Stimulated activated CD8-positive, alpha-beta memory T cell treated with anti-CD3 and anti-CD28 coated beads, Interleukin-2, amount 100 ng/mL, for 48 hours (primary cell): ENCODE measurements at places on chromosomes 6 and 20.

GRCh38 chr6:21284166-21284565 is 309.4 kb upstream of the SOX4 start:
- DNase-seq, result no peak

DNA sequence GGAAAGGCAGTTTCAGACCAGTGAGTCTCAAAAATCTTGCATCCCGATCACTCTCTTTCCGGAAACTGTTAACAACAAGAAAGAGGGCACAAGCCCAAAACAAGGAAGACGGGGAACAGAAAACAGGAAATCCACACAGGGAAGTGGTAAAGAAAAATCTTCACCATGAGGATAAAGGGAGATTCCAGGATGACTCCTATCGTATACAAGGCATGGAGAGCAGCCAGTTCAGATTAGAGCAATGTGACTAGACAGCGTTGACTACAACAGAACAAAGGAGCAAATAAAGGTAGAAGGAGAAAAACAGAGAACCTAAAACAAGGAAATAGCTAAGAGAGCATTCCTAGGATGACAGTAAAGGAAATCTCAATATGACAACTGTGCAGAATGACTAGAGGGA is 26.5 kb downstream of the VNN1 start:
- no peak for DNase-seq

- DNase-seq, result no peak
These were observed 50.1 kb downstream of the CTCFL start for GRCh38 chr20:57474816-57475215.

DNA sequence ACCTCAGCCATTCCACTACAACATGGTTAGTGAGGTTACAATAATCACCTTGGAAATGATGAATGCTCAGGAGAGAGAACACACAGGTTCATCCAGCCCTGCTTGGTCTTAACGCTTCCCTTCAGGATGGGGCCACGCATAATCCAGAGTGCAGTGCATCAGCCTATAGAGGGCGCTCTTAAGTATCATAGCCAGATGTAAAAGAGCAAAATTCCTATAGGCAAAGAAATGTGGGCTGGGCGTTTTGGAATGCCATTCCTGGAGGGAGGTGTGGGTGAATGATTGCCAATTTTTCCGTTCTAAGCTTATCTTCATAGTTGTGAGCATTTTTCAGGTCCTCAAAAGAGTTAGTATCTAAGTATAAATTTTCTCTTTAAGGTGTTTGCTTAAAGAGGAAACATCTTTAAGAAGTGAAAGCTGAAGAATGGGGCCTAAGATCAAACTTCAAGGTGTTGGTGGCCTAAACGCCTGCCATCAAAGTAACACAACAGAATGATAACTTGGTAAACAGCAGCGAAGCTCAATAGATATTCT is 1.8 kb downstream of the RIPOR2 start:
- DNase-seq, result no peak

- no peak for DNase-seq
These were observed 2.4 kb downstream of the DSP start for GRCh38 chr6:7543789-7544424.

- no peak for DNase-seq
These were observed 20.9 kb upstream of the RPN2 start for GRCh38 chr20:37158248-37158647.

DNA sequence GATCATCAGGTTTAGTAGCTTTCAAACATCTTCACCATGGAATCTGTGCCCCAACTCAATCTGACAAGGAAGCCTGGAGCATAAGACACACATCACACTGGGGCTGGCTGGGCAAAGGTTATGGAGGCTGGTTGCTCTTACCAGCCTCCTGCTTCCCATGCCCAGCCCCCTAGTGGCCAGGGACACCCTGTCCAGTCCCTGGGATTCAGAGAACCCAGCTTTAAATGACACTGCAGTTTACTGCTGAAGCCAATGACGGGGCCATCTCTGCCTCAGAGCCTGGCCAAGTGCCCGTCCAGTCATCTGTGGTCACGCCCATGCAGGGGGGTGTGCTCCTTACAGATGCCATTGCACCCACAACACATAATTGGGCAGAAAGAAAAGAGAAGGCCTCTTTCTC is 272.9 kb downstream of the SMOC2 start:
- DNase-seq, result no peak

GRCh38 chr20:51342510-51343236 is 199.8 kb downstream of the NFATC2 start:
- DNase-seq, result no peak

- DNase-seq, result no peak
These were observed 282.6 kb downstream of the CDC5L start for GRCh38 chr6:44670146-44670545.

DNA sequence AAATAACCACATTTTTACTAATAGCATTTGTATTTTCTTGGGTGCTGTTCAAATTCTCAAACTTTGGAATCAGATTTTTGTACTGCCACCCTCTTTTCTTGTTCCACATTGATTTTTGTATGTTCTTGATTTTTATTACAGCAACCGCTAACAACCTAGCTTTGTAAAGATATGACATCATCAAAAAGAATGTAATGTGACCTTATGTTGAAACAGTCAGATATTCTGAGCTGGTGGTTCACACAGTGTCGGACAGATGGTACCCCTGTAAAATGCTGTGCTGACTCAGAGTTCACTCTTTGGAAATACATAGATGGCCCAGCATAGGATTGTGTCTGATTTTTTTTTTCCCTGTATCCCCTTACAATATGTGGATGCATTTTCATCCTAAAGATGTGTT is 118.9 kb downstream of the QKI start:
- no peak for DNase-seq

GRCh38 chr20:25081065-25081729 is 744 bp downstream of the VSX1 start:
- no peak for DNase-seq

DNA sequence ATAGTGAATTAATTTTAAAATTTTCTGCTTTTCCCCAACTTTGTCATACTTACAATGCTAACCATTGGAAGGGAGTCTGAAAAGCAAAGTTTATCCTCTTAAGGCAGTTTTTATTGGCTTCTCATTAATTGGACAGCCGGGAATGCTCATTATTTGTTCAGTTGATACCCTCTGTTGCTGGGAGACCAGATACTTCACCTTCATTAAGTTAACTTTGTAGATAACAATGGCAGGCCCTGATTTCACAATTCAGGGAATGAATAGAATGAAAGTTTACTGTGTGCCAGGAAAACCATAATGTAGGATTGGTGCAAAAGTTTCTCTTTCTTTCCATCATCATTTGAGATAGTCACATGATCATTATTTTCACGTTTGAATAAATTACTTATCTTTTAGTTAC is 49.0 kb downstream of the COL19A1 start:
- DNase-seq, result no peak

DNA sequence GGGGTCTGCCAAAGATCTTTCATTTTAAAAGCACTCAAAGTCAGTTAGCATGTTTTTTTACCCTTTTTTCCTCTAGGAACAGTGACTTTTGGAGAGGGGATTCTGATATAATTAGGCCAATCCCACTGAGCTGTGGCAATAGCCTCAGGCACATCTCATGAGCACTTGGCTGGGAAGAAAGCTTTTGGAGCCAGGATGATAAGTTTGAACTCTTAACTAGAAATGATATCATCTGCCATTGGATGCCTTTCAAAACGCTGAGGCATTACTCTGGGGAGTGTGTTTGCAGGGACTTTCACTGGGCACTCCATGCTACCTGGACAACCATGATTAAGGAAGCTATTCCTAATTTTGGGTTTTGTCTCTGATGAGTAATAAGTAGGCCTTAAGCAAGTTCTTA is 3.7 kb downstream of the SCGN start:
- DNase-seq, result no peak

GRCh38 chr6:88443554-88443953 is 277.4 kb upstream of the CNR1 start:
- DNase-seq, result no peak

DNA sequence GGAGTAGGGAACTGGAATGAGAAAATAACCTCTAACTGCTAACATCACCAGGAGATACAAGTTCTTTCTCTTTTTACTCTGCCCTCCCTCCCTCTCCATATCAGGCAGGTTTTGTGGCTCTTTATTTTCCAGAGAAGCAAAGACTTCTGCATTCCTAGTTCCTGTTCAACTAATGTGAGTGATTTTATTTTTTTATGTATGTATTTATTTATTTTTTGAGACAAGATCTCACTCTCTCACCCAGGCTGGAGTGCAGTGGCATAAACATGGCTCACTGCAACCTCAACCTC is 6.0 kb upstream of the IER3 start:
- no peak for DNase-seq

DNA sequence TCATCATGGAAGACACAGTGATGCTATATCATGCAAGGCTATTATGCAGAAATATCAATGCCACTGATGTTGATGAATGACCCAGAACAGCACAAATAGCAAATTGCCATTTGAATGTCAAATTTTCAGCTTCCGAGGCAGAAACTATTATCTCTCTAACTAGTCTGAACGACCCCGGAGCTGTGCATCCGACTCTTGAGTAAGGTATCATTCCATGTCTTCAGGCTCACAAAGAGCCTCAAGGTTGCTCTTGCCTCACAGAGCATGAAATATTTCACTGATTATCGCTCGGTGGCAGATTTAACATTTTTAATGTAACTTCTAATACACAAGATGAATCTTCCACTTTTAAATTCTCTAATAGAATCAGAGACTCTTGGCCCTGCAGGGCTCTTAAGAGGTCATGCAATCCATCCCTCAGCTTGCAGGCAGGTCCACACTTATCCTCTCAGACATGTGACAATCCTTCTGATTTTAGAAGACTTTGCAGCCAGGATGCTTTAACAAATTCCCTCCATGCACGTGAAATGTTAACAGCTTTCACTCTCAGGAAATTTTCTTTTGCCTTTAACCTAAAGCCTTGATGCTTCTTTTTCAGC is 221.0 kb downstream of the FRK start:
- DNase-seq, result no peak

DNA sequence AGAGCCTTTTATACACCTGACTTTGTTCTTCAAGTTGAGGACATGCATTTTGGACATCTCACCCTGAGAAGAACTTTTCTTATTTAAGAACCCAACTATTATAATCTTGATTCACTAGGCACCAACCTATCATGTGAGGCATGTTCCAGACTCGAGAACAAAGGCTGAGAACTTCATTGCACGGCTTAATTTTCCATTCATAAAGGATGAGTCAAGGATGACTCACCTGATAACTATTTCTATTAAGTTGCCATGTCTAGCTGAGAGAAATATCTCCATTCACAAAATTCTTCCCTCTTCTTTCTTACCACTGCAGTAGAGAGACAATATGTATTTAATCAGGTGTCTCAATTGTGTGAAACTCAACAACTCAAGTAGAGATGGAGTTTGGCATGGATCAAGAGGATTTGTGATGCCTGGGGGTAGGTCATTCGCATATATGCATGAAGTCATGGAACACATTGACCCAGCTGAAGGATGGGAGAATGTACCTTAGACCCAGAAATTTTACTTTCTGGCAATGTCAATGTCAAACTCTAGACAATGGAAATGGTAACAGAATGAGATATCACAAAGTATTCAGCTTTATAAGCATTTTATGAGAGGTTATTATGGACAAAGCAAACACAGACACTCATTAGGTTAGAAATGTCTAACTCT is 208.7 kb upstream of the PRND start:
- DNase-seq, result no peak

DNA sequence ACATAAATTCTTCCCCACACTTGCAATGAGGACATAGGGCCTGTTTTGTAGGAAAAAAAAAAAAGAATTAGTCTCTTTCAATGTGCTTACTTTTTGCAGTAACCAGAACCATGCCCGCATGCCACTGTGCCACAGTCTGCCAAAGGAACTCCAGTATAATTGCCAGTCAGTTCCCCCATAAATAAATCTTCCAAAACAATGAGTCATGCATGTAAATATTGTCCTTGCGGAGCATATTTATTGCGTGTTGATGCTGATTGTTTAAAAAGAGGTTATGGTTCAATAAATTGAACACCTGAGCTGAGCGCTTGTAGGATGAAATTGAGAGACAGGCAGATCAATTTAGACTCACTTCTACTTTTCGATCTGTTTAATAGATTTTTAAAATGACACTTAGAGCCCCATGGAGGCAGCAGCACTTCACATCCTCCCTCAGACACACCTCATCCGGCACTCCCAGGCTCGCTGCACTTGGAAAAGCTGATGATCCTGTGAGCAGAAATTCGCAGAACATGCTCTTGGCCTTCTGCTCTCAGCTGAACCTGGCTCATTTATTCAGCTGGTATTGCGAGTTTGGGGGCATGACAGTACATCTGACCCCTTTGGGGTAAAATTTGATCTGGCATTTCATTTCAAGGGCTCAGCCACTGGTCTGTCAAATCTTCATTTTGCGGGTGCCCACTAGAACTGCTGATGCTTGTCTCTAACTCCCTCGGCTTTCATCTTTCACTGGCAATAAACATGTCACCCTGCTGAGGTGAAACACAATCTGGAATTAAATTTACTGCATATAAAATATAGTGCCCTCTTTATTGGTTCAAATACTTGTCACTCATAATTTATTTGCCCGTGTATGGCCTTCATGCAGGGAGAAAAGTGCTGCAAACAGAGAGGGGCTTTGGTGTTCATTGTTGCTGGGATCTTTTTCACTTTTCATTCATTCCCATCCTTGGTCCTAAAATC is 371.1 kb upstream of the POU3F2 start:
- DNase-seq, result no peak

DNA sequence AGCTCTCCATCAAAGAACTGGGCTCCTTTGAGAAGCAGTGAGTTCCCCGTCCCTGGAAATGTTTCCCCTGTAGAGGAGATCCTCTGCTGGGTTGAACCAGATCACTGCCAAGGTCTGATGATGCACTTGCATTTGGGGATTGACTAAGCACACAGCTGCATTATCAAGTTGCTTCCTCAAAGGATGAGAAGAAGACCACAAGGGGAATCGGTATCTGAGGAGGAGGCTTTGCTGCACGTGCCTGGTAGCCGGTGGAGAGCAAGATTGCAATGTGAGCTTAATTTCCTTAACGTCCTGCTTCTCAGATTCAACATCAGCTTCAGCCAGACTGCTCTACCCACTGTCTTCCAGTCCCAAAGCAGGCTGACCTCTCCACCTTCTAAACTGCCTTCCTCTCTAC is 128.8 kb upstream of the STMND1 start:
- DNase-seq, result no peak

GRCh38 chr6:148885136-148885865 is 138.5 kb downstream of the UST start:
- DNase-seq, result no peak

DNA sequence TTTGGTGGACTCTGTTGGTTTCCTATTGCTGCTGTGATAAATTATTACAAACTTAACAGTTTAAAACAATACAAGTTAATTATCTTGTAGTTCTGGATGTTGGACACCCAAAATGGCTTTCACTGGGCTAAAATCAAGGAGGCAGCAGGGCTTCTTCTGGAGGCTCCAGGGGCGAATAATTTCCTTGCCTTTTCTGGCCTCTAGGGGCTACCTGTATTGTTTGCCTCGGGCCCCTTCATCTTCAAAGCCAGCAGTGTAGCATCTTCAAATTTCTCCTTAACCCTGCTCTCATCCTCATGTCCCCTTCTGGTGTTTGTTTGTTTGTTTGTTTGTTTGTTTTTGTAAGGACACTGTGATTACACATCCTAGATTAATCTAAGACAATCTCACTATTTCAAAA is 60.5 kb upstream of the ANKEF1 start:
- DNase-seq, result no peak
